ENCODE measurements at places on chromosomes 7 and 10. TPM values are rescaled to one million over a fixed set of nuclear protein-coding genes. Genes with fewer than 3 reads are reported as not detected.

GRCh38 chr10:111885919-111886318 is 297.6 kb downstream of the GPAM start:
- no peak for DNase-seq

DNA sequence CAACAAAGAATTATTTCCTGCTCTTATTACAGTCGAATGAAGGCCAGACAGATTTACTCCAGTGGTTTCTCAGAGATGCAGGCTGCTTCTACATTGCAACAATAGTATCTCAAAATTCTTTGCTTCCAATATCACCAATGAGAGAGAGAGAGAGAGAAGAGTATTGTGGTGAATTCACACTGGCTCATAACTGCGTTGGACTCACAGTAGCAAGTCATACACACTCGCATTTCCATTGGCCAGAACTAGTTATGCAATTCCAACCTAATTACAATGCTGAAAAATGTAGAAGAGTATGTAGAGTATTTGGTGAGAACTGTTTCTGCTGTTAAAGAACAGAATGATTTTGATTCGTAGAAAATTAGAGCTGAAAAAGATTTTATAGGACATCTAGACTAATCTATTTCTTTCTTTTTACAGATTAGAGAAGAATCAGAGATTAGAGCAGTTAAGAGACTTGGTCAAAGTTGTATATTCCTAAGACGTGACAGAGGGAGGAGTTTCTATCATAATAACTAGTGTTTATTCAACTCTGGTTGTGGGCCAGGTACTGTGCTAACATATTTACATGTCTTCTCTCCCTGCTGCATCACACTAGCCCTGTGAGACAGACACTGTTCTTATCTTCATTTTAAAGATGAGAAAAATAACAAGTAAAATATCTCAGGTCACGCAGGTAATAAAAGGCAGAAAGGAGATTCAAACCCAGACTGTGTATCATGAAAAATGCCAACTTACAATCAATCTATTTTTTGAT is 34.6 kb upstream of the PDK4 start:
- DNase-seq, result no peak

DNA sequence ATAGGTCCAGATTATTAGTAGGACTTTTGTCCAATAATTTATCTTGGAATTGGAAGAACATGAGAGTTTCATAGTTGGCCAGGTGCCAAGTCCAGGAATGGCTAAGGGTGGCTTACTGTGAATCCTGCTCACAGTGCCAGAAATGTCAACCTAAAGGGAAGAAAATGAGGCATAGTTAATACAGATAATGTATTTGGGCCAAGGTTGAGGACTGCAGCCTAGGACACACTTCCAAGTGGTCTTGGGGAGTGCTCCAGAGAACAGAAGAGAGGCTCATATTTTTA is 78.2 kb downstream of the MAPK8 start:
- no peak for DNase-seq

Gene HOXA7
- 15.6 TPM for total RNA-seq

GRCh38 chr7:34187798-34188307 is 282.5 kb downstream of the BMPER start:
- DNase-seq, result no peak

DNA sequence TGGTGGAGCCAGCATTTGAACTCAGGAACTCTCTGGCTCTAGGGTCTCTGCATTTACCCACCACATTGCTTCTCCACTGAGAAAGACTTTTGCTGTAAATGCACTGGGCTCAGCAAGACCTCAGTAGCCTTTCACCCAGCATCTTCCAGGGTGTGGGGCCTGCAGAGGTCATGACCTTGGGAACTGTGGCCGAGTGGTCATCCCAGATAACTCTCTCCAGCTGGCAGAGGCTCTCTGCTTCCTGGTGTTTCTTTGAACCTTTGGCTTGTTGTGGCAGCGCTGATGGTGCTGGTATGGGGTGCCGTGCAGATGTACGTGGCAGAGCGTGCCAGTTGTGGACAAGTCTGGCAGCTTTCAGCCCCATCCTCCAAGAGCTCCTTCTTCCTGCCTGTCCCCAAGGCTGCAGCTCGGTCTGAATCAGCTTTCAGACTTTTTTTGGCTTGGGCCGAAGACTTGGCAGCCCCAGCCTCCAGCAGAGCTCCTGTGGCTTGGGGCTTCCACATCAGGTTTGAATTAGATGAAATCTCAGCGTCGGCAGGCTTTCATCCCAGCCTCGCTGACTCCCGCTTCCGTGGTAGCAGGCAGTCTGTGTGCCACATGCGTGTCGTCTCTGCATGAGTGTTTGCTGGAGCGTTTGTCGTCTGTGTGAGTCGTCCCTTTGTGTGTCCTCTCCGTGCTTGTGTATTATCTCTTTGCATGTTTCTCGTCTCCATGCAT is 21.5 kb downstream of the ADAMTS14 start:
- DNase-seq, result no peak

GRCh38 chr10:92816091-92816531 is 32.2 kb upstream of the EXOC6 start:
- DNase-seq, result peak; percentile 99

DNA sequence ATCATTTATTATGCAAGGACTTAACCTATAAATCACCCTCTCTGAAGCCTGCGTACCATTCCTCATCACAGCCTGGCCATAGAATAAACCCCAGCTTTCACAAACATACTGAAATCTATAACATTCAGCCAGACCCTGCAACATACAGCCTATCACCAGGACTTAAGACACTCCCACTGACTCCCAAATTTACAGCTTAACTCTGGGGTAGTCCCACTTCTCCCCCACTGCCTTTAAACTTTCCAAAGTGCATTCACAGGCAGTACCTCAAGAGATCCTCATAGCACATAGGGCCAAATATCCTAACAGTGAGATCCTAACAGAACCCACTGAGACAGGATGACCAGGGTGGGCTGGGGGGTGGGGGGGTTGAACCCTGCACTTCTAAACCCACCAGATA is 3.5 kb downstream of the LDB1 start:
- no peak for DNase-seq

GRCh38 chr7:40850017-40850416 is 715.2 kb downstream of the SUGCT start:
- DNase-seq, result no peak

Gene NPS
- total RNA-seq, result not detected

GRCh38 chr7:2159176-2159520 is 73.6 kb downstream of the MAD1L1 start:
- no peak for DNase-seq

DNA sequence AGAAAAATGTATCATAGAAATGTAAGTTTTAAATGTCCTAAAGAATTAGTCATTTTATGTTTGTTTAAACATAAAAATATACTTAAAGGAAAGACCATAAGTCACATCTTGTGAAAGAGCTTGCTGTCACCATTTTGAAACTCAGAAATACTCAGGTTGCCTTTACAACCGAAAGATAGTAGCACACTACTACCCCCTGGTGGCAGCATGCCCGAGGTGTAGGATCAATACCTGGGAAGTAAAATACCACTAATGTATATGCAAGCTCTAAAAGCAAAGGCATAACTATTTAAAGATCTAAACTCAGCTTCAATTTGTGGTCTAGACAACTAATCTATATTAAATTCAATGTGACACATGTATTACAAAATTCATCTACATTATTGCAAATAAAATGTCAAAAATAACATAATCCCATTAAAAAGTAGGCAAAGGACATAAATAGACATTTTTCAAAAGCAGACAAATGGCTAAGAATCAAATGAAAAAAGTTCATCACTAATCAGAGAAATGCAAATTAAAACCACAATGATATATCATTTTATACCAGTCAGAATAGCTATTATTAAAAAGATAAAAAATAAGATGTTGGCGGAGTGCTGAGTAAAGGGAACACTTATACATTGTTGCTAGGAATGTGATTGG is 47.7 kb upstream of the FGL2 start:
- peak; percentile 80 for DNase-seq

GRCh38 chr7:151779255-151779654 is 97.7 kb downstream of the PRKAG2 start:
- DNase-seq, result no peak

DNA sequence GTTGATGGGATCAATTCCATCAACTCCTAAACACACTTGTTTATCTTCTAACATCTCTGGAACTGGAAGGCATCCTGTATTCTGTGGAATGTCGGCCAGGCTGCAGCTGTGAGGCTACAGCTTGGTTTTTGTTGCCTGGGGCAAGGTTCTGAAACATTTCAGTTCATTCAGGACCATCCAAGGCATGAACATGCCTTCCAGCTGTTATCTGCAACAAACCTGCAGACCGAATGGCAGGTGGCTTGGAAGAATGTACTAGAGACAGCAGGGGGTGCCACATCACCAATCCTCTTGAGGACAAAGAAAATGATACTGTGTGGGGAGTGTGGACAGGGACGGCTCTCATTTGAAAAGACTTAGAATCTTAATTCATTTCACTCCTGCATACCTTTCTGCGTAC is 12.4 kb downstream of the PAPOLB start:
- DNase-seq, result peak; percentile 36

DNA sequence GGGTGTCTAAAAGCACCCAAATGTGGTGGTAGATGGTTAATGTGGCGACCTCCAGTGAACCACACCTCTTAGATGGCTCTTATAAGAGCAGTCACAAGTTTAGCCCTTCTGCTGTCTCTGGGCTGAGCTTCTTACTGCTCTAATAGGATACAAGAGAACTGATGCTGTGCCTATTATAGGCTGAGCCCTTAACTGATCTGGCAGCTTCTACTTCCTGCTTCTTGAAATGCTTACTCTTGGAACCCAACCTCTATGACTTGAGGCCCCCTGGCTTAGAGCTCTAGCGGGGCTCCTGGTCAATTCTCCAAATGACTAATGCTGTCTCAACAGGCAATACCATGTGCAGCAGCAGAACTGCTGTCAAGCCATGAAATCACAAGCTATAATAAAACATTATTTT is 35.0 kb upstream of the LSM8 start:
- DNase-seq, result no peak

DNA sequence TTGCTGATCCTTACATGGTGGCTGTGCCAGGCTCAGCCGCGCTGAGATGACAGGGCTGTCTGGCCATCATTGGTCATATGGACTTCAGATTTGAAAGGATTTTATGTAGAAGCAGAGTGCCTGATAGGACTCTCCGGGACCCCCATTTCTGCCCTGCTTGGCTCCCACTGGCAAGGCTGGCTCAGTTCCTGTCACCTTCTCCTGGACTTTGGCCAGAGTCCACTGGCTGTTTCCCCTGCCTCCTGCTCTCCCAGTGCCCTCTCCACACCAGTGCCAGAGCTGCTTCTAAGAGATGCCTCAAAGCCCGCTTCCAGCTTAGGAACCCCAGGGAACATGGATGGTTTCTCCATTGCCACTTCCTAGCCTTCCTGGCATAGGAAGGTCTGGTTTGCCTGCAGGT is 5.1 kb upstream of the SH2D4B start:
- DNase-seq, result no peak

DNA sequence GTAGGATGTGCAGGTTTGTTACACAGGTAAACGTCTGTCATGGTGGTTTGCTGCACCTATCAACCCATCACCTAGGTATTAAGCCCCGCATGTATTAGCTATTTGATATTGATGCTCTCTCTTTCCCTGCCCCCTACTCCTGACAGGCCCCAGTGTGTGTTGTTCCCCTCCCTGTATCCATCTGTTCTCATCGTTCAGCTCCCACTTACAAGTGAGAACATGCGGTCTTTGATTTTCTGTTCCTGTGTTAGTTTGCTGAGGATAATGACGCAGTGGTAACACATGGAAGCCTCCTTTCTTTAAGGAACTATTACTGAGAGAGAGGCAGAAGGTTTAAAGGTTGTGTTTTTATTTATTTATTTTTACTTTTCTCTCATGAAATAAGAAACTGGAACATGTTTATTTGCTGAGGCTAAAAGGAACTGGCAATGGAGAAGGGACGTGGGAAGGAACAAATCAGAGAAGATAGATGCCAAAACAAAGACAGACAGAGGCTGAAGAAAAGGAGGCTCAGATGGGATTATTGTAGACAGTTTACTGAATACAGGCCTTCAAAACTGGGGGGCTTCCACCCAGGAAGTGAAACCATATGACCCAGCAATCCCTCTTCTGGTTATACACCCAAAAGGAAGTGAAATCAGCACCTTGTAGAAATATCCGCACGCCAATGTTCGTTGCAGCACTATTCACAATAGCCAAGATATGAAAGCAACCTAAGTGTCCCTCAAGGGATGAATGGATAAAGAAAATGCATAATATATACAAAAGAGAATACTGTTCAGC is 556.3 kb downstream of the GRM8 start:
- no peak for DNase-seq

Gene HYAL4
- total RNA-seq, result not detected

- peak; percentile 68 for DNase-seq
These were observed 34.4 kb downstream of the ADD3 start for GRCh38 chr10:110042181-110042580.

DNA sequence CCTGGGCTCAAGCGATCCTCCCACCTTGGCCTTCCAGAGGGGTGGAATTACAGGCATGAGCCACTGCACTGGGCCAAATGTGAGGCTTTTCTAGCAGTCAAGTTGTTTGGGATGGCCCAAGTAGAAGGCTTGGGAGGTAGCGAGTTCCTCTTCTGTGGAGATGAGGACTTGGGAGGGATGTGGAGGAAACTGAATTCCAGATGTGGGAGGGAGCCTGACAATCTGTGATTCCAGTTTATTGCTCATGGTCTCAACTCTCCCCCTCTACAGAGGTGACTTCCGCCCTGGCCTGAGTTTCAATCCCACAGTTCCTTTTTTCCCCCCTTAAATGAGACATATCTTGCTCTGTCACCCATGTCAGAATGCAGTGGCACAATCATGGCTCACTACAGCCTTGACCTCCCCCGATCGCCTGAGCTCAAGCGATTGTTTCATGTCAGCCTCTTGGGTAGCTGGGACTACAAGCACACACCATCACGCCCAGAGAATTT is 3.4 kb downstream of the STYXL1 start:
- no peak for DNase-seq

Gene MINDY4
- 4.7 TPM for total RNA-seq

GRCh38 chr10:21969326-21970287 is 33.9 kb downstream of the DNAJC1 start:
- peak; percentile 28 for DNase-seq

- DNase-seq, result no peak
These were observed 166.1 kb downstream of the DNAJB9 start for GRCh38 chr7:108735814-108736213.

Gene RFC2
- total RNA-seq, result 40.0 TPM

DNA sequence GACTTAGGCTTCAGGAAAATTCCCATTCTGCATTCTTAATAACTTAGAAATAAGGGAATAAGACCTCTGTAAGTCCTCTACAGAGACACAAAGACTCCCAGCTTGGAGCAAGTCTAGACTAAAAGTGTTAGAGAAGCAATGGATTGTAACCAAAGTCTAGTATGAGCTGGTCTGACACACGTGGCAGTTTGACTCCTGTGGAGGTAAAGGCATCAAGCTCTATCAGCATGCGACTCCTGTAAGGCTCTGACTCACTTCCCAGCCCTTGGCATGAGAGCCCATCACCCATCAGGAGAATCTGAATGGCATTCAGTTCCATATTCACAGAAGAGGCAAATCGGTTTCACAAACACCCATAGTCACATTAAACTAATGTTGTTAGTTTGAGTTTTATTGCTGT is 4.4 kb upstream of the VSTM4 start:
- DNase-seq, result no peak

DNA sequence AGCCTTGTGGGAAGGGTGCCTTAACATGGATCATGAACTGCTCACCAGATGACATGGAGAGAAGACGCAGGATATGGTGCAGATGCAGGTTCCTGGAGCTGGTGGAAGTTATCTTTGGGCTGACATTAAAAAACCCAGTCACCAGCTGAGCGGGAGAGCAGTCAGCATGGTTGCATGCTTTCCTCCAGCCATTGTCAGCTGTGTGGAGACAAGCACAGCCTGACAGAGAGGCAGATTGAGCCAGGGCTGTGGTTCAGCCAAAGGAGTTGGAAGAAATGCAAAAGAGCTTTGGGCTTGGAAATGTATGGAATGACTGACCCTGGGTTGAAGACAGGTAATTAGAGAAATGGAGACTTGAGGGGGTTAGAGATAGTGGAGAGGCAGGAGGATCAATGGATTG is 79.7 kb downstream of the CPVL start:
- DNase-seq, result no peak

All from endothelial cell of umbilical vein (primary cell).